ENCODE measurements at places on chromosomes 4 and X.

DNA sequence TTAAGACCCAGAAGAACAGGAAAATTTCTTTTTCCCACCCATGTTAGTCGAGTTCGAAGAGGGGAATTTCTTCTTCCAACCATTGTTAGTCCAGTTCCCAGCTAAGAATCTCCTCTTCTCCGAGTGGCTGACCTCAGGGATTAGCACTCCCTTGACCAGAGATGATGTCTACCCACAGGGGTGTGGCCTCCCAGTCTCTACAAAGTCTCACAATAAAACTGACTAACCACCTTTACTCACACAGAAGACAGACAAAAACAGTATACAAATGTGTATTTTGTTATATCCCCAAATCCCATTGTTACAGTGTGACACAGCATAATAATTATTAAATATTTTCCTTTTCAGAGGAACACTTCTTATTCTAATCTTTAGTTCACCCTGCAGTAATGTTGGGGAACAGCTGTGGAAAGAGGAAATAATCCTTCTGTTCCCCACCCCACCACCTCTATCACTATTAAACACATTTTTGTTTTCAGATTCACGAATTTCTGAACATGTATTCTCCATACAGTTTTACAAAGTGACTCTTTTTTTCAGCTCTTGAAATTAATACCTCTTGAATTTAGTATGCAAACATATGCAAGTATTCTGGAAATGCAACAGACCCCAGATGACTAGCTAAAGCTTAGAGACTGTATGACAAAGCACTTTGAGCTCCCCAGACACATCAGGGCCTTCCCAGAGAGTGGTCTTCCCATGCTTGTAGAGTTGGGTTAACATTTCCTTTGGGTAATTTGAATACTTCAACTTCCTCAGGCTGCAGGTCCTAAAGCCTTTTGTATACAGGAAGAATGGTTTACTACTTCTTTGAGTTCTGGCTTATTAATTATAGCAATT, 62.5 kb upstream of the NFKB1 start:
- DNase-seq: no peak

DNA sequence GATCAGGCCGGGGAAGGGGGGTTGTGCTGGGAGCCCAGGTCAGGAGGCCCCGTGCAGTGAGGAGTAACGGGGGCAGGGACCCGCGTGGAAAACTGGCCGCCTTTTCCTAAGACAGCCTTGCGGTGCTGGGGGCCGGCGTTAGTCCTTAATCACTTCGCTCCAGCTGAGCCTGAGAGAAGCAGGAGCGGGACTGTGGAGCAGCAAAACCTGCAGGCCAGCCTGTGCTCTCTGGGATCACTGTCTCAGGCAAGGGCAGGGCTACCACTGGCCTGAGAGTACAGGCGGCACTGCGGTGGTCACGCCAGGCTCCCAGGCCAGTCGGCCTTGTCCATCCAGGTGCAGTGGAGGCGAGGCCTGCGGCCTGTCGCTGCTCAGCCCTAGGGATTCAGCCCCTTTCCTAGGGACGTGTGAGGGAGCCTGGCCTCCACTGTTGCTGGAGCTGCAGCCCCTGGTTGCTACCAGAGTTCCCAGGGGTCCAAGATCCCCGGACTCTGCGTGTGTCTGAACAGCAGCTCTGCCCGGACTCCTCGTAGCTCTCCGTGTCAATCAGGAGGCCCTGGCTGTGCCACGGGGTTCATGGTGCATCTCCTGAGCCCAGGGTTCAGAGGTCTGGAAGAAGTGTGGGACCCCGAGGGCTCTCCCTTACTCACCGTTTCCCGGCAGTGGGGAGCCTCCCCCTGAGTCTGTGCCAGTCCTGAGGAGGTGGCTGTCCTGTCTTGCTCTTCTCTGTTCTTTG, 2141.7 kb upstream of the TENM3 start:
- no peak for DNase-seq

GRCh38 chrX:9635803-9636202, 129.8 kb downstream of the GPR143 start:
- DNase-seq: no peak

DNA sequence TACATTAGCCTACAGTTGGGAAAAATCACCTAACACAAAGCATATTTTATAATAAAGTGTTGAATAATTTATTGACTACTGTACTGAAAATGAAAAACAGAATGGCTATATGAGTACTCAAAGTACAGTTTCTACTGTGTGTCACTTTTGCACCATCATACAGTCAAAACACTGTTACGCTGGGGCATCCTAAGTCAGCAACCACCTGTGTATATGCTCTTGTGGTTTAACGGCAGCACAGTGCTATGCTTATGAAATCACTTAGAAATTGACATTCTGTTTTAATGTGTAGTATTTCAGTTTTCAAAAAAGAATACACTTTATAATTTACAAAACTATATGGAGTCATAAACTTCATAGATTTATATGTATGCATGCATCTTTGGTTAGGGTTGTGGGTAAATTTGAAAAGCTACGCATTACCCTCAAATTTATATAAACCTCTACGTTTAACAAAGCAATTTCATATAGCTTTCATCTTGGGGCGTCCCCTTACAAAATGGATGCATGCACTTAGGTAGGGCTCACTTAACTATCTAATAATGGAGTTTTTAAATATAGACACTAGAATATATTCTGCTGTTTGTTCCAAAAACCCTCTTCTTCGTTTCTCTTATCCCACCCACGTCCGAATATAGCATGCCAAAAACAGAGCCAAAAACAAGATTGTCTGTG, 690 bp upstream of the NEIL3 start:
- no peak for DNase-seq

DNA sequence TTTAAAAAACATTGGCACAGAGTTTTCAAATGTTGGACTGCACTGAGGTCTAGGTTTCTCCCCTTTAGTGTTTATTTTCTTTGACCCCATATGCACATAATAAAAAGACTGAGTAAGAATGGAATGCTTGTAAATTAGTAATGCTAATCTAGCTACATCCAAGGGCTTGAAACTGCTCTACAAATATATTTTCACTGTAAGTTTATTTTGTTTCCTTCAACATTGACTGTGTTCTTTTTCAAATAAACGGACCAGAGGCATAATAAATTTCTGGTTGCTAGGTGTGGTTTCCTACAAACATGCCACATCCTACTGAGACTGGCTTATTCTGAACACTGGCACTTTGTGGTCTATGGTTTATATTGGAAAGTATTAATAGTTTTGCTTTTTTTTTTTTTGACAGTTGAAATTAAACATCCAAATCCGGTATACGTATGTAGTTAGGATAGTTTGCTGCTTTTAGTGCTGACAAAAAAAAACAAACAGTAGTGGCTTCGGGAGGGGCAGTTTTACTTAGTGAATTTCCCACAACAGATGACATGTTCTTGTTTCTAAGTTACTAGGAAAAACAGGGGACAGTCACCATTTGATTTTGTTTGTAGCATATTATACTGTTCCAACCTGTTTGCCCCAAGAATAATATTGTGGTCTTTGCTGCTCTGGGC, 13.2 kb downstream of the CA5B start:
- no peak for DNase-seq

DNA sequence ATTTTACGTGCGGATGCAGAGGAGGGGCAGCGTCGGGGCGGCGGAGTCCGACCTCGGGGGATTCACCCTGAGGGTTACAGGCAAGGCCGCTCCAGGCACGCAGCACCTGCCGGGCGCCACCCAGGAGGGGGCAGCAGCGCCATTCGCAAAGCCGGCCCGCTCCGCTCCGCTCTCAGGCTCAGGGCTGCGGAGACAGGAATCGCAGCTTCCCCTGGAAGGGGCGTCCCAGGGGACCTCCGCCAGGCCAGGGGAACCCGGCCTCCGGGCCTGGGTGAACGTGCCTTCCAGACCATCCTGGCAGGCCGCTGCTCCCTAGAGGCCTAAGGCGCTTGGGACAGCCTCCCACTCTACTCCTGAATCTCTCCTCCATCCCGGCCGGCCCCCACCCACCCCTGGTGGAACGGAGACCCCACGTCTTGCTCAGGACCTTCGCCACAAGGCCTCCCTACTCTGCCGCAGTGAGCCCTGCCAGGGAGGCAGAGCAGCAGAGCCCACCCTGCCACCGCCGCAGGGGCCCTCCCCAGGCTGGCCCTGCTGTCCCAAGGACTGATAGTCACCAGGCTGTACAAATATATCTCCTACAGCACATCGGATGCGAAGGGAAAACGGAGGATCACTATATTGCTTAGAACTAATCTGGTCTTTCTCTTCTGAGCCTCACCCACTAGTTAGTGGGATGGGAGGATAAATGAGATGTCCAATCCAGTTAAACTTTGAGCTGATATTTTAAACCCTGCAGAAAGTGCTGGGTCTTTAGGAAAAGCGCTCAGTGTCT, 115.0 kb downstream of the SMIM20 start:
- no peak for DNase-seq

GRCh38 chr4:76527666-76528065, 92.6 kb downstream of the SHROOM3 start:
- no peak for DNase-seq

DNA sequence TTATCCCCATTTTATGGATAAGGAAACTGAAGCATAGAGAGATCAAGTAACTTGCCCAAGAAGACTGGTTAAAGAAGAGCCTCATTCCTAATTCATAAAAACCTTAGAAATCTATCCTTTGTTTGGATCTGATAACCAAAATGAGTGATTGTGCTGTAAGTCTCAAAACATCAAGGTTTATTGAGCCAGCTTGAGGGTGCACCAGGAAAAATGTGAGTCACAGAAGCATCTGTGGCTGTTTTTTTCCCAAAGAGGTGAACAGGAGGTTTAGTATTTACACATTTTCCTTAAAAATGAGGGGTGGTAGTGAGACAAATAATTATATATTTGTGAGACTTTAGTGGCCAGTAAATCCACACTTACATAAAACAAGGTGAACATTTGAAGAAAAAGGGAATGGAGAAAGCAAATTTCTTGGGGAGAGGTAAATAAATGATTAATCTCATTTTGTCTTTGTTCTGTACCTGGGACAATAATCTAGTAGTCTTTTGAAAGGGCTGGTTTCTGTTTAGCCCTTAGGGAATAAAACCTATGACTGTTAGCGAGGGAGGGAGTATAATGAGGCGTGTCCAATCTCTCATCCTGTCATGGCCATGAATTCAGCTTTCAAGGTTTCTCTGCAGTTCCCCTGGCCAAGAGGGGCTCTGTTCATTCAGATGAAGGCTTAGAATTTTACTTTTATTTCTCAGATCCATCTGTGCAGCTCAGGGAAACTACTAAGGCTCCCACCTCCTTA, 12.2 kb upstream of the FMR1 start:
- DNase-seq: no peak

- DNase-seq: no peak
These were observed 91.6 kb upstream of the NLRP2B start for GRCh38 chrX:57771689-57772088.

- no peak for DNase-seq
These were observed 351.2 kb downstream of the ARHGAP24 start for GRCh38 chr4:85826060-85826678.

GRCh38 chr4:113760094-113760794, 1.3 kb downstream of the CAMK2D start:
- DNase-seq: no peak

- DNase-seq: no peak
These were observed 79.6 kb downstream of the COMMD8 start for GRCh38 chr4:47383829-47384427.
